ENCODE measurements at places on chromosomes 2 and 18. TPM values are rescaled to one million over a fixed set of nuclear protein-coding genes. Genes with fewer than 3 reads are reported as not detected.

FOSL2 gene
- 179 TPM for total RNA-seq

PLA2R1 gene
- total RNA-seq: 49.2 TPM

- H3K4me1 ChIP-seq: no peaks in the 10 kb centered on the region
- H3K36me3 ChIP-seq: no peaks in the 10 kb centered on the region
- no peak for DNase-seq
- H3K27me3 ChIP-seq: no peaks in the 10 kb centered on the region
- H3K4me3 ChIP-seq: no peak overlapping the region
These were observed 8.7 kb upstream of the SERPINB13 start for GRCh38 chr18:63578357-63578958.

GRCh38 chr2:227861011-227861410 lies 10.4 kb upstream of the DAW1 start:
- H3K4me1 ChIP-seq: no peaks in the 10 kb centered on the region
- no peak for DNase-seq
- H3K36me3 ChIP-seq: no peaks in the 10 kb centered on the region
- no peak overlapping the region for H3K4me3 ChIP-seq
- H3K27me3 ChIP-seq: no peaks in the 10 kb centered on the region

DNA sequence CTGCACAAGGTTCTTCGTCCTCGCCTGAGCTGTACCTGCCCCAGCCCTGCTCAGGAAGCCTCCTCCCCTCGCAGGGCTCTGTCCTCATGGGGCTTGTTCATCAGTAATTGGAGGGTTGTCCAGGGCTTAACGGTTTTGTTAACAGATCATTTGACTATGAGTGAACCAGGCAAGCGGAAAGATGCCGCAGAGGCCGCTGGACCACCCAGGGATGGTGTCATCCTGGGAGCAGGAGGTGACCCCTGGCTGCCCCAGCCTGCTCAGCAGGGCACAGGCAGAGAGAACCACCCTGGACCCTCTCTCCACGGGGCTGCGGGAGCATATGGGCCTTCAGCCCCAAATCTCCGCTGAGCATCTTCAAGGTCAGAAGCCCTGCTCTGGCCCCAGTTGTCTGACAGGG lies 264.3 kb downstream of the KLHL29 start:
- H3K27me3 ChIP-seq: no peaks in the 10 kb centered on the region
- no peak for DNase-seq
- H3K4me3 ChIP-seq: no peak overlapping the region
- H3K27ac ChIP-seq: no peak overlapping the region
- no peaks in the 10 kb centered on the region for H3K36me3 ChIP-seq

CABYR gene
- total RNA-seq: not detected

GRCh38 chr2:102268510-102269199 lies 42.7 kb upstream of the IL1RL1 start:
- no peak overlapping the region for H3K27ac ChIP-seq
- no peak overlapping the region for H3K4me3 ChIP-seq
- no peaks in the 10 kb centered on the region for H3K27me3 ChIP-seq
- DNase-seq: no peak
- no peaks in the 10 kb centered on the region for H3K4me1 ChIP-seq

AMER3 gene
- total RNA-seq: 0.70 TPM

DNA sequence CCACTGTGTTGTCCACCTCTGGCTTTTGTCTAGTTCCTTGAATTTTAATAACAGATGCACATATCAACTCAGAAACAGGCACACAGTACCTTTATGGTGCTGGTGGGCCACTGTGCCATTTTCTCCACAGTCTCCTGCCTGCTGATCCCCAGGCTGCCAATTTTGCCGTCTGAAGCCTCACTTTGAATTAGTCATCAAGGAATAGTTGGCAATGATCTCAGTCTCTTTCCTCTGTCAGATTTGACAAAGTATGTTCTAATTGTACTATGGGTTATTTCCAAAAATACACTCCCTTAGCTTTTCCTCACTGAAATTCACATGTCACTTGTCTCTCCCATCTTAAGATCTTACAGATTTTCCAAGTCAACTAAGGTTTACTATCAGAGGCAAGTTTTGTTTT lies 140.7 kb downstream of the ZNF516 start:
- H3K4me3 ChIP-seq: no peak overlapping the region
- no peaks in the 10 kb centered on the region for H3K4me1 ChIP-seq
- no peaks in the 10 kb centered on the region for H3K27me3 ChIP-seq
- no peak overlapping the region for H3K27ac ChIP-seq

DNA sequence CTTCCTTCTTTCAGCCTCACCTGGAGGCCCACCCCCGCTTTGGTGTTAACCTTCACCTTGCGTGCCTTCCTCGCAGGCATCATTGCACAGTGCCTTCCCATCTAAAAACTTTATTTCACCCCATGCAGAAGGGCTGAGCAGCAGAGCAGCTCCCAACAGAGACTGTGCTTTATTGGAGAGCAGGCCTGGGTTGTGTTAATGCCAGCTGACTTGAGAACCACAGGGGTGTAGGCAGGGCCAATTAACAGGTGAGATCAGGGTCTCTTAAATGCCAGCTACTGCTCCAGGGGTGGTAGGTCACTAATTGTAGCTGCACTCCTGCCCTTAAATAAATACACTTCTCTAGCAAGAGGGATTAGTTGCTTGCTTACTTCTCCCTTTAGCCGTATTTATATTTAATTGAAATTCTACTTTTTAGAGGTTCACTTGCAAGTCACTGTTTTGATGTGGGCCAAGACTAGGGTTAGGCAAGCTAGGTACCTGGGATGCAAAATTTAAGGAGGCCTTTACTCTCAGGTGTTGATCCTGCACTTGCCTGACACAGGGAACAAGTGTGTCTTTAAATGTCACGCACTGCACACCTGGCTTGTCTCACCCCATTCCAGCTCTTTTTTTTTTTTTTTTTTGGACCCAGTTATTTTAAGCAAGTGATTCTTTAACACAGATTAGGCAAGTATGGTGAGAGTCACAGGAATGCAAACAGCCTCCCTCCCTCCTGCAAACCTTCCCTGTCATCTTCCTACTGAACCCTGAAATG lies 54.5 kb downstream of the LYPD1 start:
- no peak overlapping the region for H3K4me3 ChIP-seq
- H3K36me3 ChIP-seq: no peaks in the 10 kb centered on the region
- H3K27me3 ChIP-seq: no peaks in the 10 kb centered on the region
- no peak overlapping the region for H3K27ac ChIP-seq

Measured in Peyer's patch (tissue), 4 donors.